Lung microvascular endothelial cell (primary cell): ENCODE measurements at places on chromosomes 1 and 21. TPM values are rescaled to one million over a fixed set of nuclear protein-coding genes. Genes with fewer than 3 reads are reported as not detected.

DNA sequence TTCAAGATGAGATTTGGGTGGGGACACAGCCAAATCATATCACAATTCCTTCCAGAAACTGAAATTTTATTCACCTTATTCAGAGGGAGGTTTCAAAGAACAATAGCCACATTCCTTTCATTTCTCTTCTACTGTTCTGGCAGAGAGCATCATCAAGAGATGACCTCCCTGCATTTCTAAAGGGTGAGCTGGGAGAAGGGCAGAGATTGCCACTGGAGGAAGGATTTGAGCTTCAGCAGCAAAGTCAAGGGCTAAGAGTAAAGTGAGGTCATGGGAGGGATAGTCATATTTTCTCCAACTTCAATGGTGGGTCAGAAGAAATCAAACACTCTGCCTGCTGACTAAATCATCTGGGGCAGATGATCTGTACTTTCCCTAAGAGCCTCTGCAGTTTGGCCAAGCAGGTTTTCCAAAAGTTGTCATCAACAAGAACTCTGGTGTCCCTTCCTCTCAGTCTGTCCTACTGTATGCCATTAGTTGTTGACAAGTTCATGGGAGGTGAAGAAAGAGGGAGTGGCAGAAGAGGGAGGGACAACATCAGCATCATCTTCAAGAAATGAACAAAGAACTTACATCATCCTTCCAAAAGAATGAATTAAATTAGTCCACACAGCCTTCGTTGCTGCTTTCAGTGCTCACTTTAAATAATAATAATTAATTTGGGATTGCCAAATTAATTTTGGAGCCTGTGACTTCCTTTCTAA lies 298.3 kb downstream of the ASTN1 start:
- DNase-seq: no peak

DNA sequence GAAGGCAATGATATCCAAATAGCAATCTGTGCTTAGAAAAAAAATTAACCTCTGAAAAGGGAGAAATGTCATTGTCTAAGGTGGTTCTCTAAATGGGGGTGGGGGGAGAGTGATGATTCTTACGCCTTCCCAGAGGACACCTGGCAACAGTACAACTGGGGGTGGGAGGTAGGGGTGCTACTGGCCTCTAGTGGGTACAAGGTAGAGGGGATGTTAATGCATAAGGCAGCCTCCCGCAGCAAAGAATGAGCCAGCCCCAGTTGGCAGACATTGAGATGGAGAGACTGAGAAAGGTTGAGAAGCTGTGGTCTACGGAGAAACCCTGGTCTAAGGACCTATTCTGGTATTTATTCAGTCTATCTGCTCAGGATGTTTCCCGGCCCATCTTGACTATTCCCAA lies 472.2 kb upstream of the RUNX1 start:
- DNase-seq: no peak

GRCh38 chr1:232369451-232370296 lies 260.3 kb downstream of the SIPA1L2 start:
- DNase-seq: no peak

- no peak for DNase-seq
These were observed 78.6 kb downstream of the STUM start for GRCh38 chr1:226627050-226627755.

DNA sequence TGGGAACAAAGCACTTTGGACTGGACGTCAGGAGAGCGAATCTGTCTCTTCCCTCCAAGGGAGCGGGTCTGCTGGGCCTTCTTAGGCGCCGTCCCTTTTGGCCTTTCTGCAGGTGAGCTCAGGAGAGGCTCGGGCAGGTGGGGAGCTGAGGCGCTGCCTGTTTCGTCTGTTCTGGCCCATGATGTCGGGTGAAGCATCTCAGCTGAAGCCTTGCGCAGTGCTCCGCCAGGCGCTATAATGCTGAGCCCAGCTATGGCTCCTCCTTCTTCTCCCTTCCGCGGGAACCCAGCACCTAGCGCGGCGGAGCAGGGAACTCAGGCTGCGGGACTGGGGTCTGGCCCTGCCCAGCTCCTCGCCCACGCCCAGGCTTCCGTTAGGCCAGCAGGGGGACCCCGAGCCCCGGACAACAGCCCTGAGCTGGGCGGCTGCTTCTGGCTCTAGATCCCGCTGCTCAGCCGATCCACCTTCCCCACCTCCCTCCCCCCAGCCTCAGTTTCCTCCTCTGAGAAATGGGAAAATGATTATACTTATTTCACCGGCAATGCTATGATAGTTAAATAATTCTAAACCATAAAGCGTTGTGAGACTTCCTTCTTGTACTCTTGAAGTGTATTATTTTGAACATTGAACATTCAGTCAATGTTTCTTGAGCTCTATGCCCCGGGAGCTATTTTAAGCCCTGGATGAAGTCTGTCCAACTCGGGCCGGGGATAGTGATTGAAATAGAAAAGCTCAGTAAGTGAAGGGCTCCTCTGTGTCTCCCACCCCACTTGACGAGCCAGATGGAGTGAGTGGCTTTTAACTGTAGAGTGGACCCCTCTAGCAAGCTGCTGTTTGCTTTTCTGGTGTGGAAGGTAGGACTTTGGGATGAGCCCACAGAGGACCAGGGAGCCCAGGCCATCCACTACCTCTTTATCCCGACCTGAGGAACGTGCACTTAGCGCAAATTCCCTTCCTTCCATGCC lies 9.6 kb upstream of the ADORA1 start:
- DNase-seq: peak; percentile 53

GRCh38 chr1:228341450-228341813 lies 65.2 kb downstream of the TRIM11 start:
- DNase-seq: no peak

DNA sequence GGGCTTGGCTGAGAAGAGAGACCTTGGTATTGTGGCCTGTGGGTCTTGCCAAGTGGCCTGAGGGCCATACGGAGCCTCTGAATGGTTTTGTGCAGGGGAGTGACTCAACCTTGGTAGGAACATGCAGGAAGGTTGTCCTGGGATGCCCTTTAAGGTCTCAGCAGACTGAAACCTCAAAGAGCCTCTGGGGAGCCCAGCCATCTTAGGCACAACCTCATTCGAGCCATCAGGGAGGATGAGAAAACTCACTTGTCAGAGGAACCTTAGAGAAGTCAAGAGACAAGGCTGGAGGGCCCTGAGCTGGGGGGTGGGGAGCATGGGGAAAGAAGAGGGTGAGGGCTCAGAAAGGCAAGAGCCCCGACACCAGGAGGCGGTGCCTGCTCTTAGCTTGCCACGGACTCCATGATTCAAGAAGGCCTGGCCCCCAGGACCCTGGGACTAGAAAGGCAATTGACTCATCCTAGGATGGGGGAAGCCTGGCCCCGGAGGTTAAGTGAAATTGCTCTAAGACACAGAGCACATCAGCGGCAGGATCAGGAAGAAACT lies 13.0 kb downstream of the IFI6 start:
- DNase-seq: no peak

DNA sequence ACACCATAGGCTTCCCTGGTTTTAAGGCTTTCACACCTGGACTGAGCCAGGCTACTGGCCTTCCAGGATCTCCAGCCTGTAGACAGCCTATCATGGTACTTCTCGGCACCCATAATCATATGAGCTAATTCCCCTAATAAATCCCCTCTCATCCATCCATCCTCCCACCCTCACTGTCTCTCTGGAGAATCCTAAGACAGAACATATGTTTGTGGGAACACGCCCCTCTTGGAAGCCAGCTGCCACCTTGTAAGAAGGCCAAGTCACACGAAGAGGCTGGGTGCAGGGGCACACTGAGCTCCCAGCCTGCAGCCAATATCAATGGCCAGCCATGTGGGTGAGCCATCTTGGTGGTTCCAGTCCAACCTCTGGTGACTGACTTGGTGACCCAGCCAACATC lies 7.4 kb downstream of the CLCC1 start:
- no peak for DNase-seq

- DNase-seq: no peak
These were observed 101.1 kb downstream of the RHOU start for GRCh38 chr1:228836427-228836826.

DNA sequence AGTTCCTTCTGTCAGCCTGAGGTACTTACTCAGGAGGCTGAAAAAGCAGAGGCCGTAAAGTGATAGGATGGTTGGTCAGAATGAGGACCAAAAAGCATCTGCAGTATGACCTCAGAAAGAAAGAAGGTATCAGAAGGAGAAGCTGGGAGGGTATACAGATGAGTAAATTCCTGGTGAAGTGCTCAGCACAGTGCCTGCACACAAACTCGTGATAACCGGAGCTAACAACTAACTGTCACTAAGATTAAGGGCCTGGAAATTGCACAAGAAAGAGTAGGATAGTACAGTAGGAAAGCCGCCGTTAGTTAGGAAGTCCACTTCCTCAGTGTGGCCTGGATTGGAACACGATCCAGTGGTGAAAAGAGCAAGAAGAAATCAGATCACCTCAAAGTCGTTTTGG lies 62.6 kb downstream of the VPS26C start:
- no peak for DNase-seq

DNA sequence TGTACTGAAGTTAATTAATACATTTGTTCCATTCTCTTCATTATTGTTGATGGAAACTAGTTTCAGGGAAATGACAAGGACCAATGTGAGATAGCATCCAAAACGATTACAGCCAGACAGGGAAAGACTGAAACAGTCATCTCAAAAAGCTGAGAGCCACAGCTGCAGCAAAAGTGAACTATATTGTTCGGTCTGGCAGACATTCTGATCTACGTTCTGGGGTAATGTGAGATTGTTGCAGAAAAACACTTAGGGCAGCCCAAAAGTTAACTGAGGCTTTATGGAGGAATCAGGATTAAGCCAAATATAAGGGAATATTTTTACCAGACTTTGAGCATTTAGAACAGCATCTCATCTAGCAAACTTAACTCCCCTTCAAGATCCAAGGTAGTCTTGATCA lies 112.9 kb downstream of the LRRC40 start:
- DNase-seq: no peak

DNA sequence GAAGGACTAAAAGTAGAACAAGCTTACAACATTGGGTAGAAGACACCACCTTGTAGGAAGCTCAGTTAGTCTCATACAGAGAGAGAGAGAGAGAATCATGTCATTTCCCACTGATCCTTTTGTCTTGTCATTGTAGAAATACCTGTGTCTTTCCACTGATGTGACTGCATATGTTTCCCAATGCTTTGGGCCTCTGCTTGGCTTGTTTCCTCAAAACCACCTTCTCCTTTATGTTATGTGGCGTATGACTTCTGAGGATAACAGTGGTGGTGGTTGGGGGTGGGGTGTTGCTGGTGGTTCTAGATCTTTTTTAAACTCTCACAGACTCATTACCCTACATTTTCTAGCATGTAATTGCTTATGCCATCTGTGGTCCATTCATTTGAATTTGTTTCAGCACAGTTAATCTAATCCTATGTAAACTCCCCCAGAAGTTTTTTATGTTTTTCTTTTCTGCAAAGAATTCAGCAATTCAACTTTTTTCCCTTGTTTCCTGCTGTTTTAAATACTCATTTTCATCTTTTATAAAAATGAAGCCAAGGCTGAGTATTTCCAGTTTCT lies 9.3 kb downstream of the RGL1 start:
- DNase-seq: no peak

DNA sequence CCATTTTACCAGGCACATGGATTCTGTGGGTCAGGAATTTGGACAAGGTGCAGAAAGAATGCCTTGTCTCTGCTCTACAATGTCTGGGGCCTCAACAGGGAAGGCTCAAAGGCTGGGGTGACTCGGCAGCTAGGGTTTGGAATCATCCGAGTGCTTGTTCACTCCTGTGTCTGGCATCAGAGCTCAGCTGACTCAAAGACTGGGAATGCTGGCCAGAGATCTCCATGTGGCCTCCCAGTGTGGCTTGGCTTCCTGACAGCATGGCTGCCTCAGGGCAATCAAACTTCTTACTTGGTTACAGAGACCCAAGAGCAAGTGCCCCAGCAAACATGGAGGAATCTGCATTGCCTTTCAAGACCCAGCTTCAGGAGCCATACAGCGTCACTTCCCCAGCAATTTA lies 110.5 kb downstream of the TOMM20 start:
- peak; percentile 34 for DNase-seq

- no peak for DNase-seq
These were observed 658.3 kb downstream of the PTPRC start for GRCh38 chr1:199297174-199297573.

DNA sequence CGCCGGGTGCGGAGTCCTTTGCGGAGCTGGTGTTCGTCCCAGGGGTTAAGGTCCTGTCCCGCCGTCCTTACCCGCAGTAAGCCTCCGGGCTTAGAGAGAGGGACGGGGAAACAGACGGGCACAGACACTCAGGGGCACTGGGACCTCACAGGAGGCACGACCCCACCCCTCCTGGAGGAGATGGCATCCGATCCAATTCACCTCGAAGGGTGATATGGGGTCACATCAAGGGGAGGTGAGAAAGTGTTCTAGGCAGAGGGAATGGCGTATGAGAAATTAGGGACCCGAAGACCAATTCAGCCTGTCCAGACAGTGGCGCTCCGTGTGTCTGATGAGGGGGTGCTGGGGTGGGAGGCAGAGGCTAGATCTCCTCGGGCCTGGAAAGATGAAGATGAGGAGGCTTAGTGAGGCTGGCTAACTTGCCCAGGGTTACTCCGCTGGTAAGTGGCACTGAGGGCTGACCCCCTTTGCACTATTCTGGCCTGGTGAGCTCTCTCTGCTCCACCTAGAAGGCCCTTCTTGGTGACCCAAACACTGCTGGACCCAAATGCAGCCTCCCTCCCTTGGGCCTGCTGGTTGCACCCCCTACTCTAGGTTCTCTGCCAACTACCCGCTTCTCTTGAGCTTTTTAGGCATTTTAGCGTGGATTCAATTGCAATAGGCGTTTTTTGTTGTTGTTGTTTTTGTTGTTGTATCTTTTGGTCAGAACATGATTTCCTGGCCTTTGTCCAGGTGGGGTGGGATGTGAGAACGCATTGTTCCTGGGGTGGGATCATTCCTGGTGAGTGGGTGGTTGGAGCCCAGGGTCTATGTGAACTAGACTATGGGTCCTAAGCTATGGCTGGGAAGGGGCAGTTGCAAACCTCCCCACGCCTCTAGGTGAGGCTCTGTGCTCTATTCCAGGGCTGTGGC lies 12.3 kb downstream of the BTBD19 start:
- no peak for DNase-seq

DNA sequence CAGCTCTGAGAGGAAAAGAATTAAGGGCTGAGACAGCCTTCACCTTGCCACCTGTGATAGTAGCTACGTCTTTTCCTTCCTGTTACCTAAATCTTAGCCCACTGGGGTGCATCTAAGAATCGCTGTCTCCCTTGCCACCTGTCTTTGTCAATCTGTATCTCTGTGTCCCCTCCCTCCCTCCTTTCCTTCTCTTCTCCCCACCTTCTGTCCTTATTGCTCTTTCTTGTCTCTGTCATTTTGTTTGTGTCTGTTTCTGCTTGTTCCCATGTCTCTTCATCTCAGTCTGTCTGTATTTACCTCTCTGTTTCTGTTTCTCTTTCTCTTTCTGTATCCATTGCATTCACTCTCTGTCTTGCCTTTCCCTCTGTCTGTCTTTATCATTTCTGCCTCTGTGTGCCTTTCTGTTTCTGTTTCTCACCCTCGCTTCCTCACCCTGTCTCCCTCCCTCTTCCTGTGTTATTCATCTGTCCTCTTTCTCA lies 30.2 kb downstream of the SLC22A15 start:
- no peak for DNase-seq

GRCh38 chr1:21568809-21569385 lies 59.7 kb downstream of the ALPL start:
- no peak for DNase-seq

- DNase-seq: peak; percentile 62
These were observed 2.9 kb upstream of the SHCBP1L start for GRCh38 chr1:182955596-182956588.

GRCh38 chr21:41772351-41773080 lies 5.7 kb upstream of the RIPK4 start:
- no peak for DNase-seq

IRF6 gene
- under 0.01 and 1.5 TPM in 2 replicates for total RNA-seq

KCNQ4 gene
- total RNA-seq: not detected in 2 replicates

CDK18 gene
- total RNA-seq: 0.20 and 0.44 TPM in 2 replicates

TSTD1 gene
- total RNA-seq: 1.7 and 7.1 TPM in 2 replicates

FMN2 gene
- not detected in 2 replicates for total RNA-seq

OR10K2 gene
- not detected in 2 replicates for total RNA-seq

SEC16B gene
- 0.22 and 0.79 TPM in 2 replicates for total RNA-seq
